ENCODE measurements at places on chromosomes 12 and 14.
A peak's percentile ranks its signal among the peaks of the same experiment; 100 is the strongest.

- no peak for DNase-seq
Observed at GRCh38 chr14:64845878-64846277, 33.8 kb downstream of the SPTB start.

GRCh38 chr14:86217523-86217922 is 687.6 kb downstream of the FLRT2 start:
- no peak for DNase-seq

GRCh38 chr14:104936361-104937155 is 11.9 kb downstream of the PLD4 start:
- DNase-seq = no peak

GRCh38 chr14:77421201-77421600 is 2.1 kb downstream of the NOXRED1 start:
- DNase-seq = no peak

DNA sequence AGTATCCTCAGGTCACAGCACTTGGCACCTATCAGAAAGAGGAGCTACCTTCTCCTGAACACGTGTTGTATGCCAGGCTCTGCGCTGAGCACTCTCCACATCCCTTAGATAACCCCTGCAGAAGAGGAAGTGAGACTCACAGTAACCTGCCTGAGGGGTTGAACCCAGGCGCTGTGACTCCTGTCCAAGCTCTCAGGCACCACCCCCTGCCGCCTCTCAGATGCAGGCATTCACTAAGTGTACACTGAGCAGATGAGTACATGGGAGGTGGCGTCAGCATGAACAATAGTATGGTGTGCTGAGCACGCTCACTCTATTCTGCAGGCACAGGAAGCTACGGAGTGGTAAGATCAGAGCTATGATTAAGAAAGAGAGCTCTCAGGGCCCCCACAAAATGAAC is 21.0 kb upstream of the RIC8B start:
- DNase-seq = no peak

GRCh38 chr14:98906123-98906995 is 365.6 kb downstream of the BCL11B start:
- no peak for DNase-seq

DNA sequence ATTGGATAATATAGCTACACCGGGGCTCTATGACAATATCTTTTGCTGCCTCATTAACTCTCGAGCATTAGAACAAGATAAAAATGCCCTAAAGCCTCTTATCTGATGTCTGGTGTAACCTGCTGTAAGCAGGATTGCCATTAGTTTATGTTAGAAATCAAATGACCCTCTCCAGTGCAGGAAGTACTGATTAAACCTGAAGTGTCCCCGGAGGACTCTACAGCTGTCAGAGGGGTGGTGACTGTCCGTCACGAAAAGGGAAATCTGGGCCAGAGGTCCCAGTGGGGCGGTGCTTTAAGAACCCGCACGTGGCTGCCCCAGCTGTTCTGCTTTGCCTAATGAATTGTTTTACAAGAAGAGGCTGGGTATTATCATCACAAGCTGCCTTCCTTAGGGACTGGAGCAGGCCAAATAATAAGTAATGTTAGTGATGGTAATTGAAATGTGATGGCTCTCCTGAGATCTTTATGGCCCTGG is 55.7 kb downstream of the LIN52 start:
- peak; percentile 86 for DNase-seq

DNA sequence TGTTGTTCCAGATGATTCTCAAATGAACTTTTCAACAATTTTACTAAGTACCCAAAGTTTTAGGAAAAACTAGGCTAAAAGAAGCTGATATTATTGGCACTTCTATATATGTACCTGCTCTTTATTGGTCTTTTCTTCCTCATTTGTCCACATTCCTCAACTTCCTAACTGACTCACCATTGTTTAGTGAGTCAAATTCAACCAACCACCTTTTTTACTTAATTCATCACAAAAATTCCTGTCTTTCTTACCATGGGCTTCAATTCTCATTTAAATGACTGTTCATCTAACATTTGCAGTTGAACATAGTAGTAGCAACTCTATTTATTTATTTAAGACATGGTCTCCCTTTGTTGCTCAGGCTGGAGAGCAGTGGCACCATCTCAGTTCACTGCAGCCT is 47.6 kb upstream of the SLC2A13 start:
- no peak for DNase-seq

DNA sequence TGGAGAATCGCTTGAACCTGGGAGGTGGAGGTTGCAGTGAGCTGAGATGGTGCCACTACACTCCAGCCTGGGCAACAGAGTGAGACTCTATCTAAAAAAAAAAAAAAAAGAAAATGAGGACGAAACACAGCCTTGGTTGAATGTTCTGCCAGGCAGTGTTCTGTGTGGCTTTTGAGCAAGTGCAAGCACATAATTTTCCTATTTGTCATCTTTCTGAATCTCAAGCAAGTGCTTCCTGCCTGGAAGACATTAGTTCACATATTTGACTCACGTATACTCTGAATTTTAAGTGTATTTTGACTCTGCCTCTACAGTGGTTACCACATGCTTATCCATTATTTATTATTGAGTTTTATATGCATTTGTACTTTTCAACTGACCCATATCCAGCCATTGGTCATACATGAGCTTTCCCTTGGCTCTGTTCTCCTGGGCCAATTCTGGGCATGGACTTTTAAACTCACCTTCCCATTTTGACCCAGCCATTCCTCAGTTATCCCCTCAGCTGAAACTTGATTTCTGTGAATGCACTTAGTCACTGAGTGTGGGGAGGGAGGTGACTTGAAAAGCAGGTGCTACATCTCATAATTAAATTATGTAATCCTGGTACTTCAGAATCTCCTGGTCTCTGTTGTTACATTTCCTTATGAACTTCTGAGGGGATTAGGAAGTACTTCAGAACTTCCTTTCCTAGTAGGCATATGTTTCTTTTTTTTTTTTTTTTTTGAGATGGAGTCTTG is 8.1 kb downstream of the OR10G2 start:
- no peak for DNase-seq

- no peak for DNase-seq
Observed at GRCh38 chr12:10873378-10873777, 10.7 kb downstream of the PRH1 start.

DNA sequence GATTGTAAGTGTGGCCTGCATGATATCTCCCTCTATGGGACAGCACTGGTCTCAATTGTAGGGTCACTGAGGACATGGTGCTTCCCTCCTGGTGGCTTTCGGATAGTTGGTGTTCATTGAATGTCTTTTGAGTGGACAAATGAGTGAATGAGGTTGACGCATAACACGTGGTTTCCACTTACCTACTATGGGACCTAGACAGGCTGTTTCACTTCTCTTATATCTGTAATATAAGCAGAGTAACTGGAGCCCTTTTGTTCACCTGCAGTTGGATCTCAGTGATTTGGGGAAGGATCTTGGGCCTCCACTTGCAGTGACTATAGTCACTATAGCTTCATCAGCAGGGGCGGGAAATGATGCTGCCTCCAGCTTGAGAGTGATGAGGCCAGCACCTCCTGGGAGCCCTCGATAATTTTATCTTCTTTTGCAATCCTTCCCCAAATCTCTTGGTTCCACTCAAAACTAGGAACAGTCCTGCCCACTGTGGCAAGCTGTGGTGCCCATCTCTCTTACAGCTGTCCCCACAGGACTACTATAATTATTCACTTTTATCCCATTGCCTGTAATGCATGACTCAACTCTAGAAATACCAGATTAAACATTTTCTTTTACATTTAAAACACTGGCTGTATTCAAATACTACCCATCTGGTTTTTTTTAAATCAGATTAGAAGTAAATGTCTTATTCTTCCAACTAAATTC is 242.9 kb downstream of the CHST11 start:
- DNase-seq = no peak

DNA sequence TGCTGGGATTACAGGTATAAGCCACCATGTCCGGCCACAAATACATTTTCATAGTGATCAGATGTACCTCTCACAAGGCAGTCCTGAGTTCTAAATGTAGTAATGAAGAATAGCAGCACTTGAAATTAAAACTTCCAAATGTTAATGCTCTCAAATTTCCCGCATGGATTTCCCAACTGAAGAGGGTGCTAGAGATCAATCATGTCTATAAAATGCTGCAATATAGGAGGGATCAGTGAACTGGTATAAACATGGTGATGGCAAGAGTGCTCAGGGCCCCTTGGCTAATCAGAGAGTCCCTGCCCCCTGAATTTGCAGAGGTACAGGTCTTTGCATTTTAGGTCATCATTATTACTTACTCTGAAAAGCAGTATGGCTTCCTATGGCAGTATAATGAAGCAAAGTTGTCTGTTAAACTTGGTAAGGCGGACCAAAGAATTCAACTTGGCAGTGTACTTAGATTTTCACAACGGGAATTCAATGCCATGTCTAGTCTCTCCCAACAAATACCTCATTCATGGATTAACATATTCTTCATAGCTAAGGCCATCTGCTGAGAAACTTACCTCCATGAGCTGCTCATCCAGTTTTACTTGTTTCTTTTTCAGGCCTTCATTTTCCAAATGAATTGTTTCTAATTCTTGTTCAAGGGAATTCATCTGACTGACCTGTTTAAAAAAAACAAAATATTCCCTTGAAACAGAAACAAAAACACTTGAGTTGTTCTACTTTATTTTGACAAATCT is 67.0 kb upstream of the SAV1 start:
- no peak for DNase-seq

- no peak for DNase-seq
Observed at GRCh38 chr14:22557846-22558220, 31.2 kb downstream of the DAD1 start.

DNA sequence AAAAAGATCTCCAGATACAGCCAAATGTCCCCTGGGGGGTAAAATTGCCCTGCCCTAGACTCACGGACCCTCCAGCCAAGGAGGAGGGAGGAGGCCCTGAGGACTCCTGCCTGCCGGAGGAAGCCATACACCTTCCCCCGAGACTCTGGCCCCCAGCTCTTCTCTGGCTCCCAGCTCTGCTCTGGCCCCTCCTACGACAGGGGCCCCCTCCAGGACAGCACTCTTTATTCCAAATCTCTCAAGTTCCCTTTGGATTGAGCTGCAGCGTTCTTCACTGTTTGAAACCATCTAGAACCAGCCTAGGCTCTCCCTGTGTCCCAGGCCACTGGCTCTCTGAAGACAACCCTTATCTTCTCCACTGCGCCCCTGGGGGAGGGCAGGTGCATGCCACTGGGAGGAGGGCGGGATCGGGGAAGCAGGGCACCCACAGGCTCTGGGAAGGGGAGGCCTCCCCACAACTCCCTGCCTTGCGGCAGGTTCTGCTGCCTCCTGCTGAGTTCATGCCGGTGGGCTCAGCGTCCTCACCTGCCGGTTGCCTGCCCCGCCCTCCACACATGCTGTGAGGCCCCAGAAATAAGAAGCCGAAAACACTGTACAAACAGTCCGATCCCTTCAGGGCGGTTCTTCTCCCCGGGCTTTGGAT is 112.7 kb downstream of the DICER1 start:
- DNase-seq = no peak

- no peak for DNase-seq
Observed at GRCh38 chr14:24331731-24332267, 3.1 kb downstream of the ADCY4 start.

GRCh38 chr12:115988212-115988611 is 289.3 kb downstream of the MED13L start:
- no peak for DNase-seq

DNA sequence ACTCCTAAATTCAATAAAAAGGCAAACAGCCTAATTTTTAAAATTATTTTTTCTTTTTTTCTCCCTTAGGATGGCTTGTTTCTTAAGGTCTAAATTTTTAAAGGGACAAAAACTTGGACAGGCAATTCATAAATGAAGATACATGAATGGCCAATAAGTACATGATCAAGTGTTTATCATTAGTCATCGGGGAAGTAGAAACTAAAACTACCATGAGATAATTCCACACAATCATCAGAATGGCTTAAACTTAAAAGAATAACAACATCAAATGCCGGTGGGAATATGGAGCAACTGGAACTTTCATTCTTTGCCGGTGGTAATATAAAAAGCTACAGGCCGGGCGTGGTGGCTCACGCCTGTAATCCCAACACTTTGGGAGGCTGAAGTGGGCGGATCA is 29.1 kb downstream of the MOK start:
- no peak for DNase-seq

DNA sequence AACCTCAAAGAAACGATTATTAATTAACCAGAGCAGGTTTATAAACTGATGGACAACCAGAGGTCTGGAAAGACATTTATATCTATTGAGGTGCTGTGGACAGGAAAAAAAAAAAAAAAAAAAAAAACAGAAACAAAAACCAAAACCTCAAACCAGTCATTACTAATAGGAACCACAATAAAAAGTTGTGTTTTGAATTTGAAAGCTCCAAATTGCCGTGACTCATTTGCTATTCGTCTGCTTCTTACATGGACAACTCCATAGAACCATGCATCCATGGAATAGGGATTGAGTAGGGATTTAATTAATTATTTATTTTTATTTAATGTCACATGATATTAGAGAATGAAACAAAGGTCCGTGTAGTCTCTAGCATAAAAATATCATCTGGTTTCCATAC is 134.1 kb upstream of the SSTR1 start:
- DNase-seq = no peak

DNA sequence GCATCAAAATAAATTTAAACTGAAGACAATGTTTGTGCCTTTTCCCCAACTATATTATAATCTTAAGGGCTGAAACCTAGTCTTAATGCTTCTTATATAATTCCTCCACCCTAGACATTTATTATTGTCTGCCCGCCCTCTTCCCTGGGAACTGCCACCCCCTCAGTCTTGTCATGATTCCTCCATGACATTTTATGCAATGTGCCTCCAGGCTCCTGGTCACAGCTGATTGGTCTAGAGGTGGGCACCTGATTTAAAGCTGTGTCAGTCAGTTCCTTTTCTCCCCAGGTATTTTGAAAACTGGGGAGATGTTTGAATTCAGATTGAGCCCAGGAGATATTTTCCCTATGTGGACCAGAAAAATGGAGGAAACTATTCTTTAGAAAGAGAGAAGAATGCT is 401.4 kb downstream of the PCNX1 start:
- no peak for DNase-seq
